Neural progenitor cell (in vitro differentiated cells): ENCODE measurements at places on chromosomes 3 and 15. TPM values are rescaled to one million over a fixed set of nuclear protein-coding genes. Genes with fewer than 3 reads are reported as not detected.

Gene KCNAB1
- total RNA-seq, result 0.15 and 0.24 TPM in 2 replicates

Gene ISLR2
- not detected in 2 replicates for total RNA-seq

Gene IL17RD
- total RNA-seq, result 26.1 and 33.6 TPM in 2 replicates

DNA sequence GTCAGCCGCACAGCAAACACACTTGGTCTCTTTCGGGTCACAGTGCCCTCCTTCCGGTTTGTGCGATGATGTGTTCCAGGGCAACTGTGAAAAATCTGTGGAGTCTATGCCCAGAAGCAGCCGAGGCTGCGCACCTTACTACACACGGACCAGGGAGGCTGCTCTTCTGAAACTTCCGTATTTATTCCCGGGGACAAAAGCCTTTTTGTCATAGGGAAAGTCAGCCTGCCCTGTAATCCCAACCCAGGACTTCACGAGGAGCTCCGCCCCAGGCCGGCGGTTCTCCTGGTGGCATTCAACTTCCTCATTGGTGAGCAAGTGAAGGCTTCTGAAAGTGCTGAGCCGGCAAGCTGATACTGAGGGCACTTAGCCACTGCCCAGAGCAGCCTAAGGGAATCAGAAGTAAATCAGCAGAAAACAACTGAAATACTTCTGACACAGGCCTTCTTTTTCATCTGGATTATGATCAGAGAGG lies 126.5 kb downstream of the FMN1 start:
- peak; percentile 28 for DNase-seq
- no peak overlapping the region for H3K4me3 ChIP-seq
- H3K27ac ChIP-seq, result no peak overlapping the region
- H3K4me1 ChIP-seq, result peaks cover 27% of the 10 kb centered on the region

- H3K27ac ChIP-seq, result no peak overlapping the region
- no peak overlapping the region for H3K4me3 ChIP-seq
- no peaks in the 10 kb centered on the region for H3K27me3 ChIP-seq
- no peak for DNase-seq
These were observed 106.7 kb downstream of the ADAMTS17 start for GRCh38 chr15:100235030-100235617.

GRCh38 chr3:125434582-125435011 lies 59.5 kb upstream of the ZNF148 start:
- H3K4me1 ChIP-seq, result no peaks in the 10 kb centered on the region
- H3K27ac ChIP-seq, result no peak overlapping the region
- H3K36me3 ChIP-seq, result no peaks in the 10 kb centered on the region
- H3K4me3 ChIP-seq, result no peak overlapping the region

GRCh38 chr3:98990657-98991056 lies 89.2 kb upstream of the DCBLD2 start:
- no peak overlapping the region for H3K27ac ChIP-seq
- H3K36me3 ChIP-seq, result no peaks in the 10 kb centered on the region
- no peak for DNase-seq
- H3K4me3 ChIP-seq, result no peak overlapping the region
- no peaks in the 10 kb centered on the region for H3K27me3 ChIP-seq

DNA sequence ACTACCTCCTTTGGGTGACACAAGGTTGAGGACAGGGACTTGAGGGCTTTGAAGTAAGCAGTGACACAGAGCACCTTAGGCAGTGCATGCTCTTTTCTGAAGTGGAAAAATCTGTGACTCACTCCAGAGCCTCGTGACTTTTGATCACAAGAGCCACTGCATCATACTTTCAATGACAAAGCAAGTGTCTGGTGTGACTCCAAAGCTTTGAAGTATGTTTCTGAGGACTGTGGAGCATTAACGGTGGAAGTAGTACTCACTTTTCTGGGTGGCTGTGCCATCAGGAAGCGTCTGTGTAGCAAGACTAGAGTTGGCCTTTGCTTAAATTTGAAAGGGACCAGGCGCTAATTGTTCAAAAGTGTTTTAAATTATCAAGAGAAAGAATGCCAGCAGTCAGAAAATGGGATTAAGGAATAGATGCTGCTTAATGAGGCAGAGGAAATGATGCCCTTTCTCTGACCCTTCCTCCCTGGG lies 210.7 kb upstream of the TRIM42 start:
- H3K4me1 ChIP-seq, result peaks cover 33% of the 10 kb centered on the region
- no peaks in the 10 kb centered on the region for H3K36me3 ChIP-seq
- no peak overlapping the region for H3K27ac ChIP-seq
- H3K4me3 ChIP-seq, result no peak overlapping the region
- DNase-seq, result peak; percentile 62
- no peaks in the 10 kb centered on the region for H3K27me3 ChIP-seq

DNA sequence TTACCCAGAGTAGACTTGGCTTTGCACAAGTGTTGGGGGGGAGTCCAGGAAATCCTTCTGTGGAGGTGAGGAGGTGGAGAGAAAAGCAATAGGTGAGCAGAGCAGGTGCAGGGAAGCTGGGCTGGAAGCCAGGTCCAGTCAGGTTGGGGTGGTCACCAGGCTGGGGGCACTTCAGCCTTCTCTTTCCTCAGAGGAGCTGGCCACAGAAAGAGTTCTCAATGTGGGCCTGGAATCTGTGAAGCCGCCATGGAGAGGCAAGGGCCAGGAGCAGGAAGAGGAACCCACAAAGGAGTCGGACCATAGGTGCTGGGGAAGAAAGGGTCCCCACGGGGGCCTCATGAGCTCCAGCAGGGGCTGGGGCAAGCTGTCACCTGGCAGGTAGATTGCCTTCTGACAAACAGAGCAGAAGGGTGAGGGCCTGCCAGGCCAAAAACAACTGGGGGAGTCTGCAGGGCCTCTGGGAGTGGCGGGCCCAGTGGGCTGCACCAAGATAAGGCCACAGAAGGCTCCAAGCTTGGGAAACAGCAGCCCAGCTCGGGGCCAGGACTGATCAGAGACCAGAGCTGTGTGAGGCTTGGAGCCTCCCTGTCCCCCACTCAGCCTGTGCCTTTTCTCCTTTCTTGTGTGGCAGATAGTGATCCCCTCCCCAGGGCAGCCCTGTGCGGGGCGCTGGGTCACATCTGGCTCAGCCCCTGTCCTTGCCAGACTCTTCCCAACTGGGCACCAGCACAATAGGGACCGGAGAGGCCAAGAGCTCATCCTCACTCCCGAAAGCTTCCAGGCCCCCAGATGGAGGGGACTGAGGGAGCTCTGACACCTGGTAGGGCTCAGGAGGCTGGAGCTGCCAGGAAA lies 53.0 kb upstream of the FGD5 start:
- no peak overlapping the region for H3K4me3 ChIP-seq
- H3K27ac ChIP-seq, result no peak overlapping the region
- no peaks in the 10 kb centered on the region for H3K36me3 ChIP-seq
- H3K27me3 ChIP-seq, result no peaks in the 10 kb centered on the region

- H3K36me3 ChIP-seq, result no peaks in the 10 kb centered on the region
- no peak for DNase-seq
- H3K27me3 ChIP-seq, result no peaks in the 10 kb centered on the region
- no peak overlapping the region for H3K4me3 ChIP-seq
- no peaks in the 10 kb centered on the region for H3K4me1 ChIP-seq
- H3K27ac ChIP-seq, result no peak overlapping the region
These were observed 17.7 kb downstream of the SLC35G2 start for GRCh38 chr3:136836511-136837156.

DNA sequence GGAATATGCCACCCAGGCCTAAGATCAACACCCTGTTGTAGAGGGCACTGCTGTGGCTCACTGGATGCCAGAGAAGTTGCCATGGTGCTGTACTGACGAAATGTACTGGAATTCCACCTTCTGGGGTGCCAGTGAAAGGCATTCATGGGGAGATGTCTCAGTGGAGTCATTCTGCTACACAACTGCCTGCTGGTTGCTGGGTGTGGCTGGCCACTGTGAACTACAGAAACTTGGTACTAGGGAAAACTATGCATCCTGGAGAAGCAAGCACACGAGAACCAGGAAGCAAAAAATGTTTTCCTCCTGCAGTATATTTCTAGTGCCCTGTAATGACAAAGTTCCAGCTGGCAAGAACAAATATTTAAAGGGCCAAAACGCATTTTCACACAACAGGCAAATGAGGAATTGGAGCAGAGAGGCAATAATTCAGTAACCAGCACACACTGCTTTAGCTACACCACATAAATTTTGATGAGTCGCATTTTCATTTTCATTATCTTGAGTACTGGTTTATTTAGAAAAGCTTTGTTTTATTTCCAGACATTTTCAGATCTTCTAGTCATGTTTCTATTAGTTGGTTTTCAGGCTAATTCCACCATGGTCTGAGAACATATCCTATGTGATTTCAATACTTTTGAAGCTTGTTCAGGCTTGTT lies 18.3 kb upstream of the RFX7 start:
- no peaks in the 10 kb centered on the region for H3K36me3 ChIP-seq
- no peaks in the 10 kb centered on the region for H3K4me1 ChIP-seq

DNA sequence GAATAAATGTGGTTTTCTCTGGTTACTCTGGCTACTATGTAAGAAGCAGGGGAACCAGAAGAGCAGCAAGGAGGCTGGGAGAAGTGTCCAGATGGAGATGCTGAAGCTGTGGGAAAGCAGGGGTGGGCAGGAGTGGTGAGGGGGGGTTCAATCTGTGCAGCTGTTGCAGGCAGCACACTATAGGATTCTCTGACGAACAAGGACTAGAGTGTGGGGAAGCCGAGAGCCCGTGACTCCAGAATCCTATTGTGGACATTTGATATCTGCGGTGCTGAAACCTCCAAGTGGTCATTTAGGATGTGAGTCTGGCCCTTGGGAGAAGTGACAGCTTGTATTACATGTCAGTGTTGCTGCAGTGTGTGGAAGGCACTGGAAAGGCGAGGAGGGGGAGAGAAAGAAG lies 60.5 kb downstream of the GABRB3 start:
- H3K4me3 ChIP-seq, result no peak overlapping the region
- no peaks in the 10 kb centered on the region for H3K36me3 ChIP-seq
- no peak for DNase-seq
- H3K4me1 ChIP-seq, result peaks cover 13% of the 10 kb centered on the region

DNA sequence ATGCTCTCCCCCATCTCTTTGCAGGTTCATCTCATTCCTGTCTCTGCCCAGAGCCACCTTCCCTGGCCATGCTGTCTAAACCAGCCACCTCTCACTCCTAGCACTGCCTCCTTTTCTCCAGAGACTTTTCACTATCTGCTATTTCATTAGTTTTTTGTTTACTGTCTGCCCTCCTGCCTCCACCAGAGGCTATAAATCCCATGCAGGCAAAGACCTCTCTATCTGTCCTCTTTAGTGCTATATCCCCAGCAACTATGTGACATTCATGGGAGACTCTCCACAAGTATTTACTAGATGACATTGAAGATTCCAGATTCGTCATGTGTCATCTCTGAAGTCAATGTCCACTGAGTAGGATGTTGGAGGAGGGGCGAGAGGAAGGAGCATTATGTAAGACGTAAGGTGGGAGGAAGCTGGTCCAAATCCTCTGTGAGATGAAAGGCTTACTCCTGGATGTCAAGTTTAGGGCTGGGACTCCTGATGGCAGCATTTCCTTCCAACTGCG lies 3.4 kb upstream of the FAM43A start:
- no peaks in the 10 kb centered on the region for H3K36me3 ChIP-seq
- no peak for DNase-seq
- no peak overlapping the region for H3K27ac ChIP-seq
- H3K4me3 ChIP-seq, result no peak overlapping the region
